ENCODE measurements at places on chromosomes 3 and 15.

DNA sequence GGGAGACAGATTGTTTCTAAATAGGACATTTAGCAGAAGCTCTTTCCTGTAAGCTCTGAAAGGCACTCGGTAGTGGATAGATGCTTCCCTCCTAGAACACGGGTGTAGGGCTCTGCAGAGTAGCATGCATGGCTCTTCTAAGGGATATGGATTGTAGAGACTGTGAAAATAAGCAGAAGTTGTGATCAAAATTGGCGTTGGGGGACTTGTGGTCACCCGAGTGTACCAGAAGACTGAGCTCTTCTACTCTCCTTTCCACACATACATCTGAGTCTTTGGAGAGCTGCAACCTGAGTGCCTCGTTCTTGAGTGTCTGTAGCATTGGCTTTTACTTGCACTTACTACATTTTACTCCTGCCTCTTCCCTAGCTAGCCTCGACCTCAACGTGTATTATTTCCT, 197.7 kb downstream of the LPP start:
- no peak for DNase-seq

DNA sequence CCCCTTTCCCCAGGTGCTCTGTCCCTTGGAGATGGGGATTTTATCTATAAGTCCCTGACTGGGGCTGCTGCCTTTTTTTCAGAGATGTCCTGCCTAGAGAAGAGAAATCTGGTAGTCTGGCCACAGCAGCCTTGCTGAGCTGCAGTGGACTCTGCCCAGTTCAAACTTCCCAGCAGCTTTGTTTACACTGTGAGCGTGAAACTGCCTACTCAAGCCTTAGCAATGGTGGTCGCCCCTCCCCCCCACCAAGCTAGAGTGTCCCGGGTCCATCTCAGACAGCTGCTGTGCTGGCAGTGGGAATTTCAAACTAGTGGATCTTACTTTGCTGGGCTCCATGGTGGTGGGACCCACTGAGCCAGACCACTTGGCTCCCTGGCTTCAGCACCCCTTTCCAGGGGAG, 38.9 kb downstream of the TMEM266 start:
- no peak for DNase-seq

DNA sequence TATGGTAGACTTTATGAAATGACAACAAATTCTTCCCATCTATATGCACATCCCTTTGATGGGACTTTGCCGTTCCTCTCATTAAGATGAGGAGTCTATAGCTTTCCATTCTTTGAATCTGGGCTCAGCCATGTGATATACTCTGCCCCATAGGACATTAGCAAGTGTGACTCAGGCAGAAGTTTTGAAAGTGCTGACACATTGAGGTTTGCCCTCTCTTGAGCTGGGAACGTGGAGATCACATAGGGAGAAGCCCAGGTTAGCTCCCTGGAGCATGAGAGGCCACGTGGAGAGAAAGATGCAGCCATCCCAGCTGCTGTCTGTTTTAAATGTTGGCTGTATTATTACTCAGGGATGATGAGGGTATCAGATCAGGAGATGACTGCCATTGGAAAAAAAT, 67.7 kb upstream of the OXTR start:
- DNase-seq: peak; percentile 69

DNA sequence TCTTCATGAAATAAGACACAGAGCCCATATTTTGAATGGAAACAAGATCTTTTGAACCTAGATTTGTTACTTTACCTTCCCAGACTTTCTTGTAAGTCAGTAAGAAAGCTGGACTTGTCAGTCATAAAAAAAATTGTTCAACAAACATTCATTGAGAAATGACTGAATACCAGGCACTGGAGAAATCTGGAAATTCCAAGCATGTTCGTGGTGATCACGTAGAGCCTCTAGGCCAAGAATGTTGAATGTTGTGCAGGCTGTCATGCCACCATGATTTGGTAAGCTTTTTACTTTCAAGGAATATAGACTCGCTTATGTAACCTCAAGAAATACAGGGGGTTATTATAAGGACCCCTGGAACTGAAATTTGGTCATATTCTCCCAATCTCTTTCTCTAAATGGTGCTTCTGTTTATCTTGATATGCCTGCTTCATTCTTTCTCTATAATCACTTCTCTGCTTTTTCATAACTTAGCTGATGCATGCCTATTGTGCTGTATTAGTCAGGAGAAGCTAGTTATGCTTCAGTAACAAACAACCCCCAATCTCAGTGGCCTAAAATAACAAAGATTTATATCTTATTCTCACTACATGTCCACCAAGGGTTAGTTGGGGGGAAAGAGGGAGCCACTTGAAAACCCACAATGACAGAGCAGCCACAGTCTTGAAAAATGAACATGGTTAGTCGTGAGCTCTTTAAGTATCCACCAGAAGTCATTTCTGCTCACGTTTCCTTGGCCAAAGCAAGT, 3.4 kb upstream of the TPM1 start:
- peak; percentile 94 for DNase-seq

GRCh38 chr3:48747706-48748105, 30.7 kb upstream of the IP6K2 start:
- DNase-seq: no peak

DNA sequence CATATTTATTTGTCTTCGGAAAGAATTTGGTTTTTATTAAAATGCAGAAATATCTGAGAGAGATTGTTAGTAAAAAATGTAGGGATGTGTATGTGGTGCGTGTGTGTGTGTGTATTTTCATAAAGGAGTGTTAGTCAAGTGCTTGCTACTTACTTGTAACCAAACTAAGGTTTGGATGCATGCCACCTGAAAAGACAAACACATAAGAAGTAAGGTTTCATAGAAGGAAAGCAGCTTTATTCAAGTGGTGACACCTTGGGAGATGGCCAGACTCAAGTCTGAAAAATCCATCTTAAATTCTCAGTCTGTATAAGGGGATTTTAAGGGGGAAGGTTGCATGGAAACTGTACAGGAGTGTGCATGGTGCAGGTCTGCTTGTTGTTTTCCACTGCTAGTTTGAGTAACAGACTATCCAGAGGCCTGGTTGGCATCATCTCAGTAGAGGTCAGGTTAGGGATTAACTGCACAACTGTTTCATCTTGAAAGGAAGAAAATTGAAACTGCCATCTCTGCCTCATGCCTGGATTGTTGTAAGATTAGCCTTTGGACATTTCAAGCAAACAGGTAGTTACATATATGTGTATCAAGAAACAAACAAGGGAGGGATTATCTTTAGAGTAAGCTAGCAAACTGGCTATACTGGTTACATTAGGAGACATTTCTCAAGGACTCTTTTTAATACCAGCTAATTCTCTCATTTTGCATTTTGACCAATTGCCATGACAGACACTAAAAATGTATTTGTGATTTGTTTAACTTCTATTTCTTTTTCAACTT, 196.7 kb downstream of the EPHA6 start:
- DNase-seq: no peak

- peak; percentile 7 for DNase-seq
Measured at GRCh38 chr3:79845546-79845945, 77.7 kb upstream of the ROBO1 start.

GRCh38 chr3:97942801-97943546, 29.3 kb downstream of the RIOX2 start:
- DNase-seq: no peak

DNA sequence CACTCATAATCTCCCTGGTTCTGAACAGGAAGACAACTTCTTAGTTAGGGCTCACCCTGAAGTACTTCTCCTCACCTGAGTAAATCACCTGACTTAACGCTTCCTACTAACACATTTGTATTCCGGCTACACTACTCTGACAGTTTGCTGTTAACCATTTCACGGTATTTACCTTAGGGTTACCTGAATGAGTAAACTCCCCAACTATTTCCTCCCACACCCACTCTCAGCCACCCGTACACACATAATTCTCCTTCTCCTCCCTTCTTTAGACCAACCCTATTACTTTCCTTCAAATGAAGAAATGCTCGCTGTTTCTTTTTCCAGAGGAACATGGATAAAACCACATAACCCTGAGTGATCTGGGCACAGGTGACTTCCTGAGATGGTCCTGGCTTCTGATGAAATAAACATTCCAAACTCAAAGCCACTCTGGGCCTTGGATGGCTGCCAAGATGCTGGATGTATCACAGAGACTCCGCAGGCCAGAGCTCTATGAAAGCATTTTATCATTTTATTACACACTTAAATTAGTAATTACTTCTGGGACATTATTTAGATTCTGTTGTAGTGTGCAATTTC, 183.6 kb upstream of the ATP11B start:
- DNase-seq: no peak

- peak; percentile 70 for DNase-seq
Measured at GRCh38 chr3:192850451-192850981, 67.1 kb downstream of the MB21D2 start.

- no peak for DNase-seq
Measured at GRCh38 chr3:191476066-191476772, 15.3 kb downstream of the PYDC2 start.

DNA sequence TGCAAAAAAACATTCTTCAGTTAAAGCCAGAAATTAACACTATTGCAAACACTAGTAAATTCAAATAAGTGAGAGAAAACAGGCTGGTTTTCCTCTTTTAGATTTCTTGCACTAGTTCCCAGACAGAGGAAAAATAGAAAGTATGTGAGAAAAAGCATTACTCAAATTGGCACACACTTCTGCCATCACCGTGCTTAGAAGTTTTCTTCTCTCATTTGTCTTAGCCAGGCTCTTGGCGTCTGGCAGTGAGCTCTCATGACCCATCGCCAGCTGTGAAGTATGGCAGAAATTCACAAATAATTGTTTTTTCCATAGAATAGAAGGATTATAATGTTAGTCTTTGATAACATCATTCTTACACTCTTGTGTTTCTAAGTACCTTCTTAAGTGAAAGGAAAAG, 515.9 kb downstream of the GBE1 start:
- DNase-seq: no peak

GRCh38 chr3:195020921-195021320, 250.0 kb downstream of the XXYLT1 start:
- no peak for DNase-seq

DNA sequence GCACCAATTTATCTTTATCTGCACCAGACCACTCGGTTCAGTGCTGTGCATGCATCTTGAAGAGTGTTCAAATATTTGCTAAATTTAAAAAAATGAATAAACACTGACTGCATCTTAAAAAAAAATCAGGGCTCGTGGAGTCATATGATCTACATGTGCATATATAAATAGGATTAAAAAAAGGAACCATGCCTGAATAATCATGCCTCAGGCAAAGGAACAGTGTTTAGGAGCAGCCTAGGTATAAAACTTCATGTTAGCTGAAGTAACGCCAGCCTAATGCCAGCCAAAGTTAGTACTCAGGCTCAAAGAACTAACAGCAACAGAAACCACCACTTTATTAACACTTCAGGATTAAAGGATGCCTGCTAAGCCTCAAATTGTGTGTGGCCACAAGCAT, 9.5 kb downstream of the ABCC5 start:
- no peak for DNase-seq

DNA sequence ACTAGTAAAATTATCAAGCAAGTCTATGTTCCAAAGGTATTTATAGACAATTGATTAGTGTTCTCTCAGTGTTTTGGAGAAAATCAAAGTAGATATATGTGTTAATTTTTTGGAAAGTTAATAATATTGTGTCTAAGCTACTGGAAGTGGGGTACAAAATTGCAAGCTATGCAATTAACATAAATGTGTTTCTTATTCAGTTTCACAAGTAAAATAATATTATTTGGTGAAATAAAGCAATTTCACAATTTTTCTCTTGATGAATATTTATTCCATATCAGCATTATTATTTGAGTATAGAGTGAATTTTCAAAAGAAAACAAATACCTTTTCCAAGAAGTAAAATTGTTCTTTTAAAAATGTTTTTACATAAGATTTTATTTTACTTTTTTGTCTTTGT, 1047.7 kb downstream of the TBL1XR1 start:
- DNase-seq: no peak

DNA sequence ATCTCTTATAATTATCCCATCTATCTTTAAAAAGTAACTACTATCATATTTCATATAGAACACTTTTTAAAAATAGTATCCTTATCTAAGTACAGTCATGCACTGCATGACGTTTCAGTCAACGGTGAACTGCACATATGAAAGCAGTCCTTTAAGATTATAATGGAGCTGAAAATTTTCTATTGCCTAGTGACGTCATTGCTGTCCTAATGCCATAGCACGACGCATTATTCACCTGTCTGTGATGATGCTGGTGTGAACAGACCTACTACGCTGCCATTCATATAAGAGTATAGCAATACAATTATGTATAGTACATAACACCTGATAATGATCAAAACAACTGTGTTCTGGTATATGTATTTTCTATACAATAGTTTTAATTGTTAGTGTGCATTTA, 225.0 kb downstream of the SOX2 start:
- DNase-seq: no peak

- no peak for DNase-seq
Measured at GRCh38 chr15:96882121-96882772, 551.7 kb downstream of the NR2F2 start.

DNA sequence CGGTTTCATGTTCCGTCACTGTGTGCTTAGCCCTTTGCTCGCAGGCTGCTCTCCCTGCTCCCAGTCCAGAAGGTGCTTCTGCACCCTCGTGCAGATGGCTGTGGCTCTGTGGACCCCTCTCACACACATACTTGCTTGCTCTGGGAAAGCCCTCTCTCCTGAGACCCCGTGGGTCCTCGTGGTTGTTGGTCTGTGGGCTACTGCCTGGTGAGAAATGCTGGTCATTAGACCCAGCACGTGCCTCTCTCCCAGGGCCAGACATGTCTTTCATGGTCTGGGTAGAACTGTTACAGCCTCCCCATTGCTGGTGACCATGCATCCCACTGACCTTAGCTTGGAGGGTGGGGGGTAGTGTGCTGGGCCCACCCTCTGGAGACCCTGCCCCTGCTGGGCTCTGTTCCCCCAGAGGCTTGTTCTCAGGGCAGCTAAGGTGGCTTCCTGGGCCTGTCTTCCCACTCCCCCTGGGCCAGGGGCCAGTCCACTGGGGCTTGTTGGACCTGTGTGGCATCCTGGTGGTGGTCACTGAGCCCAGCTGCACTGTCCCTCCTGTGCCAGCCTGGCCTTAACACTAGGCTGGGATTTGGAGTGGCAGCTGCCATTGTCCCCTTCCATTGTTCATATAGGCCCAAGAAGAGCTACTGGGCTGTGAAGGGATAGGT, 10.6 kb downstream of the C15orf39 start:
- DNase-seq: no peak

GRCh38 chr3:2958551-2958950, 151.6 kb downstream of the IL5RA start:
- no peak for DNase-seq
